DMS 273 treated with DMSO at 0.1 percent for 48 hours (cell line): ENCODE measurements at places on chromosomes 6 and 20.

- DNase-seq: no peak
Measured at GRCh38 chr20:3203315-3204123, 963 bp downstream of the DDRGK1 start.

DNA sequence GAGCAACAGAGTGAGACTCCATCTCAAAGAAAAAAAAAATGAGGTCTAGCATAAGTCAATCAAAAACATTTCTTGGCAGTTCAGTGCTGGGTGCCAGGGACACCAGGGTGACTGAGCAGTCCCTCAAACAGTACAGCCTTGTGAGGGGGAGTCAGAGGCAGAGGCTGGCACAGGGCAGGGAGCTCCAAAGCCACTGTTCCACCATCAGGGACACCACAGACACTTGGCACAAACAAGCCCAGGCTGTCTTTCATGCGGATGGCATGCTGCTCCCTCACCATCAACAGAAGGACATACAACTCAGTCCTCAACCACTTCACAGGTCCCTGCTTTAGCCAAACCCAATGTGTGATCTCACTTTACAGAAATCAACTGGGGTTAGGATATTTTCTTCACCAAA, 36.0 kb upstream of the GRM4 start:
- DNase-seq: no peak

DNA sequence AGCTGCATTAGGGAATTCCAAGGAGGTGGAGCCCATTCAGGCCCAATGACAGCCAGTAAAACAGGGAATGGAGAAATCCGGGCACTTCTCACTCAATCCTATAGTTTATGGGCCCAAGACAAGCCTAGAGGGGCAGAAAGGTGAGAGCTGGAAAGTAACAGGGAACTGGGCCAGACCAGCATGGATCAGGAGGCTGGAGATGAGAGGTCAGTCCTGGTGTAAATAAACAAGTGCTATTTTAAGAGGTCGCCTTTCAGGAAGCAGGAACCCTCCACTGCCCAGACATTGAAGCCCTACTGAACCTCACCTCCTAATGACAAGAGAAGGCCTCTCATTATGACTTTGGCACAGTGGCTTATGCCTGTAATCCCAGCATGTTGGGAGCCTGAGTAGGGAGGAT, 57.2 kb upstream of the TGM3 start:
- no peak for DNase-seq

GRCh38 chr6:12344961-12345693, 55.0 kb downstream of the EDN1 start:
- DNase-seq: no peak

DNA sequence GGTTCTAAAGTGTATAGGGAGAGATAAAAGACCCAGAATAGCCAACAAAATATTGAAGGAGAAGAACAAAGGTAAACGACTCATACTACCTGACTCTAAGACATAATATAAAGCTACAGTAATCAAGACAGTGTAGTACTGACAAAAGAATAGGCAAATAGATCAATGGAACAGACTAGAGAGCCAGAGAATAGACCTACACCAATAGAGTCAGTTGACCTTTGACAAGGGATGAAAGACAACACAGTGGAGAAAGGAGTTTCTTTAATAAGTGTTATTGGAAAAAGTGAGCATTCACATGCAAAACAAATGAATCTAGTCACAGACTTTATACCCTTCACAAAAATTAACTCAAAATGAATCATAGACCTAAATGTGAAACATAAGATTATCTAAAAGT, 96.4 kb downstream of the ISM1 start:
- DNase-seq: no peak

DNA sequence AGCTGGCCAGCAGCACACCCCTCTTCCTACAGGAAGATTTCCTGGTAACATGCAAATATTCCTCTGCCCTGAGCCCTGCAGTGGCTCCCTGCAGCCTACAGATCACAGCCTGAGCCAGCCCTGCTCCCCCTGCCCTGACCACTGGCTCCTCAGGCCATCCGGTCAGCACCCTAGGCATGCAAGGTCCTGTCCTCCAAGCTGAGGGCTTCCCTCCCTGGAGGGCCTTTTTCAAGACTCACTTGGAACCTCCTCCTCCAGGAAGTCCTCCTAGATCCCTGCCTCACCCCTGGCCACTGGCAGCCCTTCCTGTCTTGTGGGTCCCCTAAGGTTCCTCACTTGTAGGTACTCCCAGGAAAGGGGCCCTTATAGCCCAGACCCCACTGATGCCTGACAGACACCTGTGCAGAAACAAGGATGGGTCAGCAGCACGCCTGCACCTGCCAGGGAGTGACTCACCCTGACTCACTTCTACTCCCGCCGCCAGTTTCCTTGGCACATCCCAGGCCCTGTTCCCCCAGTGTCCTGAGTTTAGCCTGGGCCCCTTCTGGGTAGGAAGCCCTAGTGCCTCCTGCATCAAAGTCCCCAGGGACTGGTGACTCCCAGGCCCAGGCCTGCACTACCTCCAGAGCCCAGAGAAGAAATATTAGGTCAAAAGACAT, 3.2 kb downstream of the SLC4A11 start:
- no peak for DNase-seq

- DNase-seq: peak; percentile 61
Measured at GRCh38 chr6:34546551-34547321, 9.4 kb downstream of the SPDEF start.

- DNase-seq: no peak
Measured at GRCh38 chr20:35395728-35396127, 16.0 kb downstream of the UQCC1 start.

DNA sequence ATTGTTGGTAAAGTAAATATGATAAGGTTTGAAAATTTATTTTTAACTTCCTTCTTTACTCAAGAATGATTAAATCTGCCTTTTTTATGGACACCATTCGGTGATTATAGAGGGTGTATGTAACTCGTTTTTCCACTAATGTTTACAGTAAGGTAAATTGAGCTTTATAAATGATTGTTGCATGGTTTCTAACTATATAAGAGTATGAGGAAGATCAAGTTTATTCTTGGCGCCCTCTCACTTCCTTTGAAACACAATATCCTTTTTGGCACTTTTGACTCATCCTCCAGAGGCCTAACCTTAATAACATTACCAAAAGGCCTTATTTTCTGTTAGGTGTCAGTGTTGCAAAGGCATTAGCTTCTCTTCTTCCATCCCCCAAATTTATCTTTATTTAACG, 41.8 kb upstream of the MTRF1L start:
- DNase-seq: no peak

DNA sequence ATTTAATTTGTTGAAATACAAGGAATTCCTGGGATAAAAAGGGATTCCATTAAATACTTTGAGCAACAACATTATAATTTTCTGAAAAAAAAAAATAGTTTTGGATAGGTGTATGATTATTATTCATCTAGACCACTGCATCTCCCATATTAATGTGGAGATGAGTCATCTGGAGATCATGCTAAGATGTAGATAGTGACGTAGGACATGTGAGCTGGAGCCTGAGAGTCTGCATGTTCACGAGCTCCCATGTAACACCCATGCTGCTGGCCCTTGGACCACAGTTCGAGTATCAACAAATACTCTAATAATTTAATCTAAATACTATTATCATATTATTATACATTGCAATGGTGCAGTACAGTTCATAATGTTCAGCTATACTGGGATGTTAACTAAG, 91.6 kb downstream of the EPM2A start:
- no peak for DNase-seq

GRCh38 chr20:19737025-19737424, 21.0 kb upstream of the RIN2 start:
- no peak for DNase-seq

- no peak for DNase-seq
Measured at GRCh38 chr6:159931112-159931511, 37.8 kb upstream of the IGF2R start.

- DNase-seq: peak; percentile 90
Measured at GRCh38 chr20:60214901-60215815, 256.9 kb downstream of the CDH26 start.

- no peak for DNase-seq
Measured at GRCh38 chr20:37421060-37421905, 75.3 kb downstream of the SRC start.

DNA sequence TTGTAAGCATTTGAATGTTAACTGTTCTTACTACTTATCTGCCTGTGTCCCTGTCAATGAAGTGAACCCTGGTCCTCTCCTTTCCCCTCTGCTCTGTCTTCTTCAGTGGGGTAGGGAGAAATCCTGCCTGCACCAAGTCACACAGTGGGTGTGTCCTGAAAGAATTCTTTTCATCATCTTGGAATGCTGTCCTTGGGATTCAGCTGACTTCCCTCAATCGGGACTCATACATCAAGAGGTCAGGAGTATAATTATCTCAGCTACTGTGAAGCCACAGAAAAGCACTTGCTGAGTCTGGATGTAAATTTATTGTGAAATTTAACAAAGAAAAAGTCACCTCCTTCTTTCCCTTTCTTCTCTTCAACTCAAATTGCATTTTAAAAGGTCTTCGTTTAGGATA, 328.5 kb downstream of the SOX4 start:
- no peak for DNase-seq

DNA sequence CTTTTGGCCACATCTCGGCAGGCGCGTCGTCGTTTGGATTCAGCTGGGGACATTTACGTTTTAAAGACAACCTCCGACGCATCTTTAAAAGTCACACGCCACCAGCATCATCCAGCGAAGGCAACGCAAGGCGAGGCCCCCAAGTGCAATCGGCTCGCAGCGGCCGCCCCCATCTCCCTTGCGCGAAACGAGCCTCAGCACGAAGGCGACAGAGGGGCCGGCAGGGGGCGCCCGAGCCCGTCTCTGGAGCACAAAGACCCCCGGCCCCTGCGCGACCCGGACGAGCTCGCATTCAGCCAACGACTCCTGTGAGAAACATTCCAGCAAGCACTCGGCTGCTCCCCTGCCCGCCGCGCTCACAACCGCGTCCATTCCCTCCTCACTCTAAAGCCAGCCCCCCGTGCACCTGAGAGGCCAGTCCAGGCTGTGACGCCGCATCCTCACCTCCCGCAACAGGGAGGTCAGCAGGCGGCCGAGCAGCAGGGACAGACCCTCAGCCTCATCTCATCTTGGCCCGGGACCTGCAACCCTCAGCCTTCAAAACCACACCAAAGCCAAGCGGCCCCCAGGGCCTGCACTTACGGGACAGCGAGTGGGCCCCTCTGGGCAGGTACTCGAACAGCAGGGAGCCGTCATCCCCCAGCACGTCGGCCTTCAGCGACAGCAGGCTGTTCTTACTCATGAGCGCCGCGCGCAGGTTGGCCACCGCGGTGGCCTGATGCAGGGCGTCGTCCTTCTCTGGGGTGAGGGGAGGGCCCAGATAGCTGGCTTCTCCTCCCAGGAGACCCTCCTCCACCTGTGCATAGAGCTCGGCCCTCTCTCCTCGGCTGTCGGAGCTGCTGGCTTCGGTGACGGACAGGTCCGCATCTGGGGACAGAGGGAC, 35.8 kb downstream of the SLC2A4RG start:
- no peak for DNase-seq

- peak; percentile 86 for DNase-seq
Measured at GRCh38 chr6:27902335-27903314, 9.6 kb downstream of the OR2B2 start.

GRCh38 chr20:56968376-56969048, 297.9 kb downstream of the BMP7 start:
- DNase-seq: no peak

DNA sequence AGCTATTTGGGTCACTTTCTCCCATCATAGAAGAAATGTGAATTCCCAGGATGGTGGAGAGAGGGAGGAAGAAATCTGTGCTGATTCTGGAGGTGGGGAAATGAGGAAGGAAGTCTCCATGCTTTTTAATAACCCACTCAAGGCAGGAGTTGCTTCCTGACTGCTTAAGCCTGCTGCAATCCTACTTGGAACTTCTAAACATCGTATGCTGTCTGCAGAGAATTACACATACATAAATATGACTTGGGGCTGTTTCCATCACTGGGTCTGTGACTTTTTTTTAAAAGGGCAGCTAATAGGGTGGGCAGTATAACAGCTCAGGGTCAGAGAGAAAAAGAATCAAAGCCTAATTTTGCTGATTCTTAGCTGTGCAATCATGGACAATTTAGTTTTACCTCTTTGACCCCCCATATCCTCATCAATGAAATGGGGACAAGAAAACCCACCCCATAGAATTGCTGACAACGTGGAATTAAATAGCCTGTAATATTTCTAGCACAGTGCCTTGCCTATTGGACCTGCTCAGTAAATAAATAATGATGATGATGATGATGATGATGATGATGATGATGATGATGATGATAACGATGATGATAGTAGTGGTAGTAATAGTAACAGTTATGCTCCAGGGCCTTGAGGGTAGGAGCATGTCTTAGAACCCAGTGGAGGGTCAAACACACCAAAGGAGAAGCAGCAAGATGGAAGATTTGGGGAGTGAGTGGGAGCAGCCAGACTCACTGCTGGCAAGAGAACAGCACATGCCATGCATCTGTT, 166.7 kb upstream of the LRFN2 start:
- no peak for DNase-seq

- no peak for DNase-seq
Measured at GRCh38 chr20:2468581-2469407, 1.8 kb downstream of the SNRPB start.

DNA sequence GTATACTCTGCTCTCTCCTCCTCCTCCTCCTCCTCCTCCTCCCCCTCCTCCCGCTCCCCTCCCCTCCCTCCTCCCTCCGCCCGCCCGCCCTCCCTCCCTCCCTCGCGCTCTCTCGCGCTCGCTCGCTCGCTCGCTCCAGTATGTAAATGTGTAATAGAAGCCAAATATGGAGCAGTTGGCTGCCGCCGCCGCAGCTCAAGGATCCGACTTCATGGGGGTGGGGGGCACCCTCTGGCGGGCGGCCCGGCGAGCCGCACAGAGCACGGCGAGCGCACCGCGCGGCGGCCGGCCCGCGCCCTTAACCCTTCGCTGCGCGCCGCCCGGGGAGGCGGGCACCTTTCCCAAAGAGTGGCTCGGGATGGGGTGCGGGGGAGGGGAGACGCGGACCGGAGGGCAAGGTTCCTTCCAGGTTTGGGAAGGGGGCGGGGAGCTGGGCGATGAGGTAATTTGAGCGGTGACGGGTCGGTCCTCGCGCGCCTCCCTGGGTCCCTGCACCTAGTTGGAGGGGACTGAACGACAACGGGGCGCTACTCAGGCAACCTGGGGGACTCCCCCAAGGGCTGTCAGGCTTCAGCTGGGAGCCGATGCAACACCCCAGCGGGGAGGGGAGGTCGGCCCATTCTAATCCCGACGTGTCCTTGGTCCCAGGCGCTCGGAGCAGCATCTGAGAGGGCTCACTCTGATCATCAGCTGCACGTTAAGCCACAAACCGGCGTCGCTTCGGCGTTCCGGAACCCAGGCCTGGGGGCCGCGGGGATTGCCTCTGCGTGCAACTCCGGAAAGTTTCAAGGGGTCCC, 409 bp upstream of the ATXN1 start:
- DNase-seq: peak; percentile 70

- DNase-seq: no peak
Measured at GRCh38 chr6:35795453-35796071, 1.6 kb downstream of the CLPS start.

- DNase-seq: no peak
Measured at GRCh38 chr6:141914646-141915045, 218.1 kb upstream of the GJE1 start.

DNA sequence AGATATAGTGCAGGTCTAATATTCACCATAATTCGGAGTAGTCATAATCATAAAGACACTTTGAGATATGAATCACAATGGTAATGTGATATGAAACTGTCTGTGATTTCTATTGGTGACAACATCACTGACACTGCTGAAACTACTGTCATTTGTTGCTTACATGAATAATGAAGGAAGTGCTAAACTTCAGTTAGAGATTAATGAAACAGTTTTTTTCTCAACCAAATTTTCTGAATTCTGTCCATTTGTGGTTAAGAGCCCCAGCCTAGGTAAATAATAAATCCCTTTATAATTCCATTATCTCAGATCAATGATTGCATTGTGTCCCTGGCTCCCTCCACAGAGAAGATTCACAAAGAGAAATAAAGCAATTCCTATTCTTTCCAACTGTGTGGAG, 122.6 kb downstream of the HIVEP2 start:
- DNase-seq: no peak
